ENCODE measurements at places on chromosomes 2 and 18.

- DNase-seq, result no peak
These were observed 102.2 kb upstream of the FZD7 start for GRCh38 chr2:201931475-201931874.

DNA sequence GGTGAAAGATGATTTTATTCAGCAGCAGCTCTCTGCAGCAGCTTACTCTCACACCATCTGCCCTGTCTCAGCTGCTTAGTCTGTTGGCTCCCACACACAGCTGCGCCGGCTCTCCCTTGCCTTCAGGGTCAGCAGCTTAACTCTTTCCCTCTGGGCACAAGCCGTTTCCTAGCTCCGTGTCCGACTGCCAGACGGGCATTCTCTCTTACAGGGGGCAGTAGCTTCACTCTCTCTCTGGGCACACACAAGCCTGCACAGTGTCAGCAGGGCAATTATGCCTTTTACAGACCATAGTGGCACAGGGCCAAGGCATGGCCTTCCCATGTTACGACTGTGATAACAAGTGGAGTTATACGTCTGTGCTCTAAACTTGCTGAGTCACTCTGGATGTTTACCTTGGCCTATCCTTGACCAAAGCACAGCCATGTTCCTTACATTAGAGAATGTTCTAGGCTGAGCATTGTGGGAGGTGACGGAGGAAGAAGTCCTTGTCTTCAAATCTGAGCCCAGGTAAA is 31.7 kb downstream of the PCARE start:
- DNase-seq, result no peak

DNA sequence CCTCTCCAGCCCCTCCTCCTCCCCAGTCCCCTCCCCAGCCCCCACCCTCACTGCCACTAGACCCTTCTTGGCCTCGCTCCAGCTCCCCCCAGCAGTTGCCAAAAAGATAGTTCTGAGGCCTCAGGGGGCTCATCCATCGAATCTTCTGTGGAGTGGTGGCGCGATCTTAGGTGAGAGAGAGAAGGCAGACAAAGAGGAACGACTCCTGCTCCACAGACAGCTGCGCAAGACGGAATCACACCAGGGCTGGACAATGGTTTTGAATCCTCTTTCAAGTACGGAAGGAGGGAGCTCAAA is 68.1 kb downstream of the LAMA3 start:
- no peak for DNase-seq

GRCh38 chr2:12066986-12067385 is 320.6 kb downstream of the LPIN1 start:
- no peak for DNase-seq

Data from effector CD4-positive, alpha-beta T cell (primary cell).